ENCODE measurements at places on chromosomes 4 and X. TPM values are rescaled to one million over a fixed set of nuclear protein-coding genes. Genes with fewer than 3 reads are reported as not detected.

- DNase-seq = no peak
Measured at GRCh38 chrX:8748855-8749254, 16.9 kb upstream of the ANOS1 start.

- no peak for DNase-seq
Measured at GRCh38 chr4:76554630-76555029, 119.6 kb downstream of the SHROOM3 start.

DNA sequence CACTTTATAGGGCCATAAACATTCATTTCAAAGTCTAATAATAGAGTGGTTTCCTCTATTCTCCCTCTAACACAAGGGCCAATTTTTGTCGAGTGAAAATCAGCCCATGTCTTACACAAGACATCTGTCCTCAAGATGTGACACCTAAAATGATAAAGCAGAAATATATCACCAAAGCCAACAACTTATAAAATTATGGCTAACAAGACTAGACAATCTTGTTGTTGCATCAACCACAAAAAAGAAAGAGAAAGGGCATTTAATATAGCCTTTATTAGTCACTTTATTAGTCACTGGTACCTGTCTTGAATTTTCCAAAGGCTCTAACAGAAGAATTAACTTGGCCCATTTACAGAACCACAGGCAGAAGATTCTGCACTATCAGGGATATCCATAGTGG lies 161.6 kb downstream of the SMIM20 start:
- DNase-seq = no peak

The SRPX gene
- not detected for total RNA-seq

Data from activated naive CD4-positive, alpha-beta T cell treated with anti-CD3 and anti-CD28 coated beads, Interleukin-2, amount 50 U/mL, for 72 hours (primary cell).